ENCODE measurements at places on chromosomes 2 and 18.

DNA sequence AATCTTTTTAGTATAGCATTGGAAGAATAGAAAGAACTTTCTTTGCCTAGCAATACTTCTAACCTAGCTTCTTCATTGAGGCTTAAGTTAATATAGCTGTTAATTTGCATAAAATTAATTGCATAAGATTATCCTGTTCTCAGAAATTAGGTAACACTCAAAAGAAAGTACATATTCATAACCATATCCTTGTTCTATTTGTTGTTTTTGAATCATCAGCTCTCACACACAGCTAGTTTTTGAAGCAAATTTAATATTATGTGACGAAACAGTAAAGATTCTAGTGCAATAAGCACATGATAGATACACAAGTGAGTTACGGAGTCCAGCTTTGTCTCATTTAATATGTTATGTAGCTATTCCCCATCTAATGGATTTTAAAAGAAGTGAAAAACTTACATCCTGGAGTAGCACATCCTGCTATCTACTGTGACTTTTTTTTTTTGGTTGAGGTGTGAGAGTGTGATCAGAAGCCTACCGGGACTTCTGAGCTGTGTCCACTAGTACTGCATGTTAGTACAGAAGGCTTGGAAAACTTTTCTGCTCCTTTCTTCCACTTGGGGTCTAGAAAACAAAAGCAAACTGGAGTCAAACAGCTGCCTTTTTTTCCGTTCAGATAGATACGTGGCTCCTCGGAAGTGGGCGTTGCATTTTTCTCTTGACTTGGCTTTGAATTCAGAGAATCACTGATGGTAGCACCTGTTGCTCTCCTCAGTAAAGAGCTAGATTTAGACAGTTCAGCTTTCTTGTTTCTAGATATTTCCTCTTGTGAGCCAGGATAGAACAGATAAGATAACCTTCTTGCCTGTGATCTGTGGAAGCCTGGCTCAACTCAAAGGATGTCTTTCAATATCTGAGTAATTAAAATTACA is 27.2 kb downstream of the KDM3A start:
- DNase-seq, result no peak
- H3K4me3 ChIP-seq, result no peak overlapping the region
- H3K4me1 ChIP-seq, result no peaks in the 10 kb centered on the region
- H3K27ac ChIP-seq, result no peak overlapping the region
- H3K27me3 ChIP-seq, result no peaks in the 10 kb centered on the region
- peaks cover 99% of the 10 kb centered on the region for H3K36me3 ChIP-seq

GRCh38 chr2:167151894-167152293 is 263.6 kb downstream of the XIRP2 start:
- no peaks in the 10 kb centered on the region for H3K27me3 ChIP-seq
- H3K36me3 ChIP-seq, result no peaks in the 10 kb centered on the region
- no peak for DNase-seq

GRCh38 chr2:98479371-98479770 is 34.7 kb downstream of the INPP4A start:
- H3K36me3 ChIP-seq, result no peaks in the 10 kb centered on the region
- peak overlapping the region; percentile 64 for H3K27ac ChIP-seq
- H3K4me3 ChIP-seq, result no peak overlapping the region
- H3K27me3 ChIP-seq, result no peaks in the 10 kb centered on the region
- no peak for DNase-seq

DNA sequence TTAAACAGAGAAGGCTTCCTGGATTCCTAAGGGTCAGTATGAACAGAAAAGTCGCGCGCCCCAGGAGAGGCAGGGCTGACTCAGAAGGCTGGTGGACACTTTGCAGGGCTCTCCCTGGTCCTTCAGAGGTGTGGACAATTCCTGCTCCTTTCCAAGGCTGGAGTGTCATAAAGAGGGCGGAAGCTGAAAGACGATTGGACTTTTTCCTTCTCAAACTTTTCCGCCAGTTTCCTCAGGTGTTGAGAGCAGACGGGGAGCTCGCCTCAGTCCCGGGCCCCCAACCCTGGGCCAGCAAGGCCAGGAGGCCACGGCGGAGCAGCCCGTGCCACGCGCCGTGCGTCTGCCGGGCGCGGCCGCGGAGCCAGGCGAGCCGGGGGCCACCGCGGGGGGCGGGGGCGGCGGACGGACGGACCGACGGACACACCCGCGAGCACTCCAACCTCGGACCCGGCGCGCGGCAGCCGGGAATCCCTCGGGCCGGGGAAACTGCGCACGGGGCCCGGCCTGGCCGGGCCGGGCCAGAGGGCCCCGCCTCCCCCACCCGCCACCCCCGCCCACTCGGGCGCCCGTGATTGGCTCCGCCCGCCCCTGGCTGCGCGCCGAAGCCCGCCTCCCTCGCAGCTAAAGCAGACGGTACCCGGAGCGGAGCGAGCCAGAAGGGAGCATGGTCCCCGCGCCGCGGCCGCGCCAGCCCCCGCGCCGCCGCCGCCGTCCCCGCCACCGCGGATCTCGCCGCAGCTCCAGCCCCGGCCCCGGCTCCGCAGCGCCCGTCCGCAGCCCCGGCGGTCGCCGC is at the start of gene KLHL29:
Gene KLHL29 (plus strand): TSS at position 629 of the 793 bp plus-strand sequence. CDS start 177,018 bp downstream, outside the sequence.
- H3K27me3 ChIP-seq, result no peaks in the 10 kb centered on the region
- peak; percentile 91 for DNase-seq
- peak within 1 kb of the TSS; percentile 78 for H3K27ac ChIP-seq
- peaks cover 34% of the 10 kb centered on the region for H3K4me1 ChIP-seq
- no peaks in the 10 kb centered on the region for H3K36me3 ChIP-seq

DNA sequence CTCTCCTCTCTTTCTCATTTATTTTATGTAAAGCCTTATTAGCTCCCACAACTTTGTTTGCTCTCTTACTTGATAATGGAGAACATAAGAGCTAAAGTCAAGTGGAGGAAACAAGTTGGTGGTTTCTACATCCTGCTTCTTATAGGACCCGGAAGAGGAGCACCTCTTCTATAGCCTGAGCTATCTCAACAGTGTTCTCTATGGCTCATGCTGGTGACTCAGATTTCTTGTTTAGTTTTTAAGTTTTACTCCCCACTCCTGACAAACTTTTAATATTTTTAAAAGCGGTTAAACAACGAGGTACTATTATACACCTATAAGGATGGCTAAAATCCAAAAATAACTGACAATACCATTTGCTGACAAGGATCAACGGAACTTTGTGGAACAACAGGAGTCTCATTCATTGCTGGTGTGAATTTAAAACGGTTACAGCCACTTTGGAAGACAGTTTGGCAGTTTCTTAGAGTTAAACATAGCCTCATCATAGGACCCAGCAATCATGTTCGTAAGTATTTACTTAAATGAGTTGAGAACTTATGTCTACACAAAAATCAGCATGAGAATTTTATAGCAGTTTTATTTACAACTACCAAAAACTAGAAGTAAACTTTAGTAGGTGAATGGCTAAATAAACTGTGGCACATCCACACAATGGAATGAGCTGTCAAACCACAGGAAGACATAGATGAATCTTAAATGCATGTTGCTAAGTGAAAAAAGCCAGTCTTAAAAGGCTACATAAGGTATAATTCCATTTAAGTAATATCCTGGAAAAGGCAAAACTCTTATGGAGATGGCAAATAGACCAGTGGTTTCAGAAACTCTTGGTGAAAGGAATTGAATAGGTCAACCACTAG is 12.7 kb upstream of the CDC42EP3 start:
- peaks cover 4% of the 10 kb centered on the region for H3K4me1 ChIP-seq
- DNase-seq, result no peak
- no peaks in the 10 kb centered on the region for H3K27me3 ChIP-seq
- H3K27ac ChIP-seq, result no peak overlapping the region

DNA sequence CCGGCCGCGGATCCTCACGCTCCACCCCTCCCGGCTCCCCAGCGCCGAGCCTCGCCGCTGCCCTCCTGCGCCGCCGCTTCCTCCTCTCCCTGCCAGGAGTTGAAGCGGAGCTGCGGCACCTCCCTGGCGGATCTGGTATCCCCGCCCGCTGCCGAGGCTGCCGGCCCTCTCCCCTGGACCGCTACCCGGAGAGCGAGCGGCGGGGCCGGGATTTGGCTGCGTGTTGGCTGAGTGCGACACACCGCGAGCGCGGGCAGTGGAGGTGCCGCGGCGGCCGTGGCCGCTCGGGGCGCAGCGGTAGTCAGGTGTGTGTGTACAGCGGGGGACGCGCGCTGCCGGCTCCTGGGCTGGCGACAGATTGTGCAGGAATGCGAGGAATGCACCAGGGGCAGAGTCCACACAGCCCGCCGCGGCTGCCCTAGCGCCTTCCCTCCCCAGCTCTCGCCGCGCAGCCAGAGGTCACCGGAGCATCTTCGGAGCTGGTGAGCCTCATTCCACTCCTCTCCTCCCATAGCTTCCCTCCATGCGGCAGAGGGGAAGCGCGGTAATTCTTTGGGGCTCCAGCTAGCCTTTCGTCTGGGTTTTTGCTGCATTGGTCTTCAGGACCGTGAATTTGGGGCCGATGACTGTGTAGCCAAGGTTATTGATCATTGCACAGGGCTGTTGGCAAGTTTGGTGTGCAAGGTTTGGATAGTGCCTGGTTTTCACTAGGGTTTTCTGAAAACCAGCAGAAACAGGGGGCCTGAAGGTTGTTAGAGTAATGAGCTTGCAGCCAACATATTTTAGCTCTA is 1.3 kb downstream of the PKP4 start:
- H3K27ac ChIP-seq, result peak overlapping the region; percentile 98
- DNase-seq, result peak; percentile 90
- peaks cover 58% of the 10 kb centered on the region for H3K4me1 ChIP-seq
- peak overlapping the region; percentile 88 for H3K4me3 ChIP-seq
- no peaks in the 10 kb centered on the region for H3K27me3 ChIP-seq

- no peak for DNase-seq
- H3K27me3 ChIP-seq, result no peaks in the 10 kb centered on the region
- H3K27ac ChIP-seq, result no peak overlapping the region
Measured at GRCh38 chr2:66233981-66234380, 200.9 kb upstream of the MEIS1 start.

GRCh38 chr18:25533218-25533617 is 181.3 kb upstream of the ZNF521 start:
- no peak for DNase-seq
- no peaks in the 10 kb centered on the region for H3K27me3 ChIP-seq
- no peak overlapping the region for H3K27ac ChIP-seq

DNA sequence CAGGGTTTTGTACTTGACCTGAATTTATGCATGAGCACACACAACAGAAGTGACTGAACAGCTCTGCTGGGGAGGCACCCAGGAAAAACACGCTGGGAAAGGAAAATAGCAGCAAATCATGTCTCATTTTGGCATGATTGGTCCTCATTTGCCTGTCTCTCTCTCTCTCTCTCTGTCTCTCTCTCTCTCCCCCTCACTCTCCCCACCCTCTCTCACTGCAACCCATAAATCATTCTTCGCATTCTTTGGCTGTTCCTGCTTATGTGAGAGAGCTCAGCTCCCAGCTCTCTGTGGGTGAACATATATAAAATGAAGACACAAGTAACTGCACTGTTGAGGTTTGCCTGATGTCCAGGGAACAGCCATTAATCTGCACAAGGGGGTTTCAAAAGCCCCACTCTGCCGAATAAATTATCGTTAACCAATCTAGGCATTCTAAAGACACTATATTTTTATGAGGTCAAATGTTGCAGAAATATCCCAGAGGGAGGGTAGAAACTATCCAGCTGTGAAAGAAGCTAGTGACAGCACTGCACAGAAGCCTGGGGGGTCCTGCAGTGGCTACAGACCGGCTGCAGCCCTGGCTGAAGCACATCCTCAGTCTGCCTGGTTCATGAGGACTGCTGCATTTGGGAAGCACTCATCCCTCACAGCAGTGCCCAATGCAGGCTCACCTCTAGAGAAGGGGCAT is 260.3 kb downstream of the AFF3 start:
- H3K4me3 ChIP-seq, result no peak overlapping the region
- peaks cover 13% of the 10 kb centered on the region for H3K4me1 ChIP-seq
- no peak for DNase-seq
- no peaks in the 10 kb centered on the region for H3K27me3 ChIP-seq
